Retina (tissue), 1 donor: ENCODE measurements at places on chromosomes 3 and 15.

DNA sequence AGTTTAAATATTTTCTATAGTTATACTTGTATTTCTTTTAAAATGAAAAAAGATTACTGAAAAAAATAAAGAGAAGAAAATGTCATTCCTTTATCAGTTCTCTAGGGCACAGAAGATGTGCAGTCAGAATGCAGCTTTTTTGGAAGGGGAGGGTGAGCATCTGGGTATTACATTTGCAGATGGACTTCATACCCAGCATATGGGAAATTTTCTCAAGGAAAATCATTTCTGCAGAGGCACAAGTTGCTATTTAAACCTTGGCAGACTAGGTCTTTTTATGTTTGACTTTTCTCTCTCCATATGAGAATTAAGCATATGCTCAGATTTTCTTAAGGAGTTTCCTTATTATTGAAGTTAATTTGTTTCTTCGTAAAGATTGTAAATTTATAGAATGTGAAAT, 39.5 kb upstream of the ZNF385D start:
- no peak for DNase-seq

GRCh38 chr3:186315581-186316354, 46.3 kb downstream of the DGKG start:
- no peak for DNase-seq

- no peak for DNase-seq
Measured at GRCh38 chr3:86930181-86930580, 60.8 kb downstream of the VGLL3 start.

- DNase-seq = no peak
Measured at GRCh38 chr3:63932509-63933212, 20.5 kb upstream of the SCAANT1 start.

DNA sequence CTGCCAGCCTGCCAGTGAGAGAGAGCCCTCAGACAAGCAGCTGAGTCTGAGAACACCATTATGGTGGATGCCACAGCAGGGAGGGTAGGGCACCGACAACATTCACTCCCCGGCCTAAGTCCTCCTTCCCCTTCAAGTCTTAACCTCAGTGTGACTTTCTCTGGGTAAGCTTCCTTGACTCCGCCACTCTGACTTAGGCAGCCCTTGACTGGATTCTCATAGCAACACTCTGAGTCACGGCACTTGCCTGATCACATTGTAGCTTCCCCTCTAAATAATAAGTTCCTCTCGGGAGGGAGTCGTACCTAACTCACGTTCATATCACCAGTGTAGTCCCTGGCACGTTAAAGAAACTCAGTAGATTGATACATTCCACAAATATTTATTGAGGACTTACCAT, 180.5 kb downstream of the FOXB1 start:
- no peak for DNase-seq

- no peak for DNase-seq
Measured at GRCh38 chr3:150965436-150965835, 7.1 kb downstream of the CLRN1 start.

DNA sequence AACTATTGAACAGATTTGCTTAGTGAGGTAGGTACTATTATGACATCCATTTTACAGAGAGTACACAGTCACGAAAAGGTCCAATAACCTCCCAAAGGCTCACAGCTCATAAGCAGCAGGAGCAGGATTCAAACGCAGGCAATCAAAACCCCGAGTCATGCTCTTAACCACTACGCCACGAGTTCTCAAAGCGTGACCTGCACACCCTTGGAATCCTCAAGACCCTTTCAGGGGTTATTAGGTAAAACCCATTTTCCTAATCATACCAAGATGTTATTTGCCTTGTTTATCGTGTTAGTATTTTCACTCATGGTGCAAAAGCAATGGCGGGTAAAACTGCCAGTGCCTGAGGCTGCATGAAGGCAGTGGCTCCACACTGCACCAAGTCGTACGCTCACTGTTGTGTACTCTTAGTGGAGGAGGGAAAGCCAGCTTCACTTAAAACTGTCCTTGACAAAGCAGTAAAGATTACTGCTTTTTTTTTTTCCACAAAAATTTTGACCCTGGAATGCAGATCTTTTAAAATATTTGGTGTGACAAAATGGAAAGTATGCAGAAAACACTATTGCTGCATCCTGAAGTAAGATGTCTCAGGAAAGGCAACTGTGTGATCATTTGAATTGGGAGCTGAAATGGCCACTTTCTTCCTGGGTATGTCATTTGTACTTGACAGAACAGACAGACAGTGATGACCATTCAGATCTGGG, 96.1 kb downstream of the IGF2BP2 start:
- no peak for DNase-seq

DNA sequence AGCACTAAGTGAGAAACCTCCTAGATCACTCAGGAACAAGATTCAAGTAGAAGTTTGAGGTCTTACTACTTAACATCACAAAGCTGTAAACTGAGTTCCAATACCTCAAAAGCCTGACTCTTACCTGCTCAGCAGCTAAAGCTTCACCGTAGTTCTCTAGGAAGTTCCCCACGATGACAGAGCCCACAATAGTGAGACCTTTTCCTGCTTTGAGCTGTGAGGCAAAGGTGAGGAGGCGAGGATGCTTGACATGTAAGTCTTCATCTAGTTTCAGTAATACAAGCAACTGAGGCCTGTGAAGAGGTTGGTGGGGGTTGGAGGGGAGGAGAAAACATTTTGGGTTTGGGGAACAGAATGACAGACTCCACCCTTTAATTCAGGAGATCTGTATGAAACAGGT, 15.7 kb downstream of the EMC4 start:
- no peak for DNase-seq

DNA sequence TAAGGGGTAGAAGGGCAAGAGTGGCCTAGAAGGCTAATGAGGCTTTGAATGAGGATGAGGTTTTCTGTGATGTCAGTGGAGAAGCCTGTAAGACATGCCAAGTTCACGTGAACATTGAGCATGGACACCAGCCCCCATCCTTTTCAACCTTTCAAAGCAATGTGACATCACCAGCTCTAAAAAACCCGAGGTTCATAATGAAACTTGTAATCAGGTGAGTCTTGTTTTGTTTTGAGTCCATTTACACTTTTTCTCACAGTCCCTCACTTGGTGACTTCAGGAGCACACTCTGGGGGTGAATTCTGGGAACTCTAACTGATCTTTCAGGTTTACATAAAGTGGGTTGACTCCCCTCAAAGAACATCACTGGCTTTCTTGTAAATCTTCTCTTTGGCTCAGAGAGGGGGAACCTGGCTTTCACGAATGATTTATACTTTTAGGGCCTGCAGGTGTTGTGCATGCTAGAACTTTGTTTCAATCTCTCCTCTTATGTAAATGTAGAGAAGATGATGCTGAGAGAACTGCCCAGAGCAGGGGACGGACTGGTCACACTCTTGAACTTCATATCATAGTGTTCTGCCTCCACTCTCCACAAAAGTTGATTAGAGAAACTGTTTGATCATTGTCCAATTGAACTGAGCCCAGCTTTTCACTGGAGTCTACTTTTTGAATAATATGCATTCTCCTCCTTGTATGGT, 224.7 kb upstream of the SATB1 start:
- DNase-seq = no peak

DNA sequence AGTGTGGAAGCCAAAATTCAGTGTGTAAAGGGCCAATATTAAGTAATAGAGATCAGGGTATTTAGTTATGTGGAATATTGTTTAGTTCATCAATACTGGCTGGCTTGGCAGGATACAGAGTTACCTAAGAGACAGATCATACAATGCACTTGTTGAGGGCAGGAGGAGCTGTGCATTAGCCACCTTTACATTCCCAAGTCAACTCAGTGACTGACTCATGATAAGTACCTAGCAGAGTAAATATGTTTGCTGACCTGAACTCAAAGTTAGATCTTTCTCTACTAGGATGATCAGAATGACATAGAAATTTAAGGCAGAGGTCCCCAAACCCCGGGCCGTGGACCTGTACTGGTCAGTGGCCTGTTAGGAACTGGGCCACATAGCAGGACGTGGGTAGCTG, 3.5 kb upstream of the ABHD17C start:
- no peak for DNase-seq

GRCh38 chr15:36591536-36592411, 12.3 kb downstream of the CDIN1 start:
- no peak for DNase-seq

- DNase-seq = no peak
Measured at GRCh38 chr3:126337980-126338651, 19.1 kb downstream of the KLF15 start.

GRCh38 chr3:37809846-37810447, 51.7 kb upstream of the CTDSPL start:
- DNase-seq = no peak

GRCh38 chr3:112958811-112959560, 15.9 kb downstream of the CD200R1 start:
- DNase-seq = no peak

- no peak for DNase-seq
Measured at GRCh38 chr3:64621726-64622395, 65.9 kb downstream of the ADAMTS9 start.

GRCh38 chr3:173103469-173103868, 37.6 kb downstream of the SPATA16 start:
- no peak for DNase-seq

- no peak for DNase-seq
Measured at GRCh38 chr3:174498638-174499037, 360.5 kb upstream of the NAALADL2 start.

- no peak for DNase-seq
Measured at GRCh38 chr3:127798716-127799115, 23.6 kb downstream of the MGLL start.

GRCh38 chr15:100766243-100767000, 113.2 kb upstream of the ALDH1A3 start:
- peak; percentile 48 for DNase-seq

DNA sequence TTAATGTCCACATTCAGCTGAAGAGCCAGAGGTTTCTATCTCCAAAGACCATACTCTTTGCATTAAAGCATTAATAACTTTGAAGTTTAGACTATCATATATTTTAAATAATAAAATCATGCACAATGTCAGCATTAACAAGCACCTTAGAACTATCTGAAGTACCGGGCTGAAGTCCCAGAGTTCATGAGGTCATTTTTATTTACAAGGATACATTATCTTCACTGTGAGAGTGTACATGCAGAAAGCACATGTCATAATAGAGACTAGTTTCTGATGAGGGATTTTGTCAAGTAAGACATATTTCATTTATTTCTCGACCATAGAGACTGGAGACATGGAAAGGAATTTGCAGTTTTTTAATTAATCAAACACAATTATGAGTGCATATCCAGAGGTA, 52.4 kb upstream of the SI start:
- no peak for DNase-seq

GRCh38 chr3:98734306-98734705, 28.8 kb upstream of the ST3GAL6 start:
- no peak for DNase-seq

DNA sequence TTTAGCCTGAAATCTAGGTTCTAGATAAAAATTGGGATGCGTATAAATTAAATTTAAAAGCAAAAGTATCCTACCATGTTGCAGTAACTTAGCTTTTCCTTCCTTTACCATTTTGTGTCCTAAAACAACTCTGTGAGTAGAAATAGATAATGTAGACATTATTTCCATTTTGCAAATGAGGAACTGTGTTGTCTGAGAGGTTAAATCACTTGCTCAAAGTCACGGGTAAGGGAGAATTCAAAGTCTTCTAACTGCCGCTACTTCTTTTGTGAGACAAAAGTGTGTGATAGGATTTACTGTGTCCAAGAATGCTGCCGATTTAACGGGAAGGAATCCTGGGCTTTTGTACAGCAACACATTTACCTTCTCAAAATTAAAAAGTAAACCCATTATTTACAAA, 40.7 kb downstream of the MYO1E start:
- no peak for DNase-seq

DNA sequence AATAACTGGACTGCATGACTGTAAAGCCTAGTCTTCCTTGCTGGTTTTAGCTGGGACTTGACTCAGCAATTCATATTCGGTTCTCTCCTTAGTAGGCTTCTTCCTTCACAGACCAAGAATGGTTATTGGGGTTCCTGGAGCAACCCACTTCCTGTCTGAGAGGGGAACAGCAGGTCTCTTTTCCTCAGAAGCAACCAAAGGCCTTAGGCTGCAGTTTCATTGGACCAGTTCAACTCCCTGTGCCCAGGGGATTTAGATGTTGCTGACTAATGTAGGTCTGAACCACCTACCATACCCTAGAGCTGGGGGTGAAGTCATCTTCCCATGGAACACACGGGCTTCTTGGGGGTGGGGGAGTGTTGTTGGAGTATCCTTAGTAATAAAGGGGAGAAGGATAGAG, 84.0 kb upstream of the SKOR1 start:
- DNase-seq = no peak

DNA sequence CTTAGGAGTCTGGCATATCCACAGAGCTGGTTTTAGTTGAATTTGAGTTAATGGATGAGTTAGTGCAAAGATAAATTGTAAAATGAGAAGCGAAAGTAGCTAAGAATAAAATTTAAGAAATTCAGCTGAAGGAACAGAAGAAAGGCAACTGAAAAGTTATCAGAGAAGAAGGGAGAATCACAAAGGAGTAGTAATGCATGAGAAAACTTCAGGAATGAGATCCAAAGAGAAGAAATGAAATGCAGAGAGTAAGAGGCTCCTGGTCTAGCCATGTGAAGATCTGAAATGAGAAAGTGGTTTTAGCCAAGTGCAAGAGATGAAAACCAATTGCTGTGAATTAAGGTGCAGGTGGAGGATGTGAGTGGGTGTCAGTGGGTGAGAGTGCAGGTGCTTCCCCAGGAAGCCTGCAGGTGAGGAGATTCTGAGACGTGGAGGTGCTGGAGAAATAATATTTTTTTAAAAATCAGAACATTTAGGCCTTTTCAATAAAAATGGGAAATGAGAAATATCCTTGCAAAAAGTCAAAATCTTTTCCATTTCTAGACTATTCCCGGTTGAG, 18.5 kb downstream of the KBTBD8 start:
- no peak for DNase-seq

GRCh38 chr3:135013206-135013605, 218.1 kb downstream of the EPHB1 start:
- DNase-seq = no peak

DNA sequence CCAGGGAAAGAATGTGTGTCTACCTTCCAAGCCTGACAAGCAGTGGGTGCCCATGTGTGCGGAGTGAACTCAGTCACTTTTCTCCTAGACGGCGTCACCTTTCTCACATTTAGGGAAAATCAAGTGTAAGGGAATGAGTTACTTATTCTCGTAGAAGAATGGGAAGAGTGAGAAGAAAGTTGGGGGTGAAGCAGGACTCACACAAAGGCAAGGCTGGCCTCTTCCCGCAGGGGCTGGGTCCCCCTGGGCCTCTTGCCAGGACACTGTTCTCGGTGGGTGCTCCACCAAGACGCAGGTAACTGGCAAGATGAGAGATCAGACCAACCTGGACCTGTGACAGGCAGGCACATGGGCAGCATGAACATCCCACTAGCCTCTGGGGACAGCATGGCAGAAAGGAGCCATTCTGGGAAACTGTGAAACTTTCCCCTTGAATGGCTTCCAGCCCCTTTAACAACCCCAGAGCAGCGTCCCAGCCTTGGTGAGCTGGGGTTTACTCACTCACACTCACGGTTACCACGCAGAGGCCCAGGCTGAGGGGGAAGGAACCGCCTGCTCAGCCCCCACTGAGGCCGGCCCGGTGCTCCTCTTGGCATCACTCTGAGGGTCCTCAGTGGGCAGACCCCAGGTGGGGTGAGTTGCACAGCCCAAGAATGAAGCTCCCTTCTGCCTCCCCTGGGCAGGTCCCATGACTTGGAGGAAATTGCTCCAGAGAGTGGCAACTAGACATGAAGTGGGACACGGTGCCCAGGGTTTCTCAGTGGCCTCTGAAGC, 15.0 kb upstream of the SRP14 start:
- DNase-seq = no peak

- DNase-seq = no peak
Measured at GRCh38 chr3:24158761-24159454, 213.8 kb downstream of the NR1D2 start.
